Fibroblast of the aortic adventitia (primary cell): ENCODE measurements at places on chromosomes 12 and 14. TPM values are rescaled to one million over a fixed set of nuclear protein-coding genes. Genes with fewer than 3 reads are reported as not detected.

Gene TSPAN19
- total RNA-seq = 1.7 TPM in 1 of 2 replicates, not detected in the other

Gene RAD9B
- total RNA-seq = 2.3 and 5.5 TPM in 2 replicates

Gene FAIM2
- total RNA-seq = 12.9 and 13.8 TPM in 2 replicates

Gene TXNRD1
- 350 and 651 TPM in 2 replicates for total RNA-seq

Gene POLE2
- total RNA-seq = 1.1 and 36.2 TPM in 2 replicates

Gene PZP
- total RNA-seq = not detected in 2 replicates

Gene ZFHX2
- total RNA-seq = 0.36 and 0.41 TPM in 2 replicates

Gene GALNT8
- 0.90 TPM in 1 of 2 replicates, not detected in the other for total RNA-seq

Gene PA2G4
- total RNA-seq = 102 and 141 TPM in 2 replicates

Gene INHBE
- 0.16 and 0.99 TPM in 2 replicates for total RNA-seq

Gene FBLN5
- total RNA-seq = 56.8 and 137 TPM in 2 replicates

Gene CHST11
- 10.8 and 13.4 TPM in 2 replicates for total RNA-seq

Gene KRT77
- total RNA-seq = not detected in 2 replicates

Gene CD69
- not detected in 2 replicates for total RNA-seq

Gene NELL2
- 0.36 and 4.6 TPM in 2 replicates for total RNA-seq

Gene KLHL33
- 0.18 and 0.65 TPM in 2 replicates for total RNA-seq

GRCh38 chr14:22386924-22387775, 201.9 kb downstream of the DAD1 start:
- peak; percentile 84 for DNase-seq

GRCh38 chr14:47549886-47550285, 125.5 kb downstream of the MDGA2 start:
- no peak for DNase-seq

GRCh38 chr12:38662829-38663228, 242.6 kb downstream of the CPNE8 start:
- DNase-seq = peak; percentile 47

DNA sequence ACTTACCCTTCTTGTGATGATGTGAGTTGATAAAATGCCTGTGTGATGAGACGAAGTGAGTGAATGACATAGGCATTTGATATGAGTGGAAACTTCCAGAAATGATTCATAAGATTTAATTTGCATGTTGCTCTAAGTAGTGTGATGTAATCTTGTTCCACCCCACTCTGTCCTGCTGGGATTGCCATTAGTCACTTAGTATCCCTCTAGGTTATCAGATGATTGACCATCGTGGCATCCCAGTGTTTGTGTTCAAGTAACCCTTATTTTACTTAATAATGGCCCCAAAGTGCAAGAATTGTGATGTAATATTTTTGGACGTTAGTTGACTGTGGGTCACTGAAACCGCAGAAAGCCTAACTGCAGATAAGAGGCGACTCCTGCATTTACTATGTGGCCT, 214.4 kb upstream of the DIO2 start:
- DNase-seq = peak; percentile 97

- DNase-seq = no peak
Measured at GRCh38 chr12:50058743-50059312, 1.4 kb downstream of the ASIC1 start.

DNA sequence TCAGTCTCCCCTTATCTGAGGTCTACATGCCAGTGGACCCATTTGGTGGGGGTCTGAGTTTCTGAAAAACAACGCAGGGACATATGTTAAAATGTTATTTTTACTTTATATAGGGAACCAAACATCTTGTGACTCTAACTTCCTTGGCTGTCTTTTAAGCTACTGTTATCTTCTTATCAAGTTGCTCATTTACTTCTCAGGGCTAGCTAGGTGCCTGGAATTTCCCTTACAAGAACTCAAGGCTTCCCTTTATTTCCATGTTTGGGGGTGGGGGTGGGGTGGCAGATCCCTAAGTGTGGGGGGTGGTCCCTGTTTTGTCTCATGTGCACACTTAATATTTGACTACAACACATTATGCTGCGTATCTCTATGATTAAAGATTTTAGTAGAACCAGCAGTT, 31.6 kb downstream of the PPP1R36 start:
- DNase-seq = no peak

DNA sequence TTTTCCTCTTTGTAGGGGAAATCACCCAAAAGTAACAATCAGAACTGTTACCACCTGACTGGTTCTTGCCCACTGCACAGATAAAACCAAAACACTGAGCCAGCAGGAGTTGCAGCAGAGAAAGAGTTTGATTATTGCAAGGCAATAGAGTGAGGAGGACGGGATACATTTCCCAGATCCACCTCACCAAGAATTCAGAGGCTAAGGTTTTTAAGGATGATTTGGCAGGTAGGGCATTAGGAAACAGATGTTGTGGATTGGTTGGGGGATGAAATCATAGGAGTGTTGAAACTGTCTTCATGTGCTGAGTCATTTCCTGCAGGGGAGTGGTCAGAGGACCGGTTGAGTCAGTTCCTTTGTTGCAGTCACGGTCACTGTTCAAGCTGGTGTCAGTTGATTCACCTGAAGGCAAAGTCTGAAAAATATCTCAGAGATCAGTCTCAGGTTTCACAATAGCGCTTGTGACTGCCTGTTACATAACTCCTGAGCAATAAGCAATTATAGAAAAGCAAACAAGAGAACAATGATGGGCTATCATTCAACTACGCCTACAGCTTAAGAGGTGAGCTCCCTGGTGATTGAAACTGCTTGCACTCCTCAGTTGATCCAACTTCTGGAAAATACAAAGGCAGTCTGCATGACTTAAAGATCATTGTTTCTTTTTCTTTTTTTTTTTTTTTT, 20.3 kb upstream of the AMN1 start:
- peak; percentile 98 for DNase-seq

GRCh38 chr12:125434936-125435443, 369.8 kb downstream of the AACS start:
- no peak for DNase-seq

DNA sequence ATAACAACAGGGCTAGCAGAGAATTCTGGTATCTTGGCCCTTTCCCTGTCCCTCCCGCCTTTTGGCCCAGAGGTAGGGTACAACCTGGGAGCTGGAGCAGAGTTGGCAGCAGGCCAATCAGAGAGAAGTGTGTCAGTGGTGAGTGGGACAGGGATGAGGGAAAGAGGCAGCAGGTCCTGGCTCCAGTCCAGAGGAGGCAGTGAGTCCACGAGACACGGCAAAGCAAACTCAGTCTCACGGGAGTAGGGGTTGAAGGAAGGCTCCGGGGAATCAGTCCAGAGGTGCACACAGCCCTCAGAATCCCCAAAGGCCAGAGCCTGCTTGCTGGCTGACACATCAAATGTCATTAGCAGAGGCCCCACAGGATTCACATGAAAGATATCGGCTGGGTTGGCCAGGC, 7.3 kb downstream of the PAN2 start:
- no peak for DNase-seq

- DNase-seq = no peak
Measured at GRCh38 chr12:6390084-6390799, 6.3 kb downstream of the LTBR start.

GRCh38 chr12:4432878-4433744, 12.5 kb downstream of the FGF6 start:
- DNase-seq = no peak

GRCh38 chr12:92558806-92559205, 144.0 kb upstream of the PLEKHG7 start:
- DNase-seq = no peak

- no peak for DNase-seq
Measured at GRCh38 chr12:124299628-124300388, 4.9 kb downstream of the RFLNA start.

DNA sequence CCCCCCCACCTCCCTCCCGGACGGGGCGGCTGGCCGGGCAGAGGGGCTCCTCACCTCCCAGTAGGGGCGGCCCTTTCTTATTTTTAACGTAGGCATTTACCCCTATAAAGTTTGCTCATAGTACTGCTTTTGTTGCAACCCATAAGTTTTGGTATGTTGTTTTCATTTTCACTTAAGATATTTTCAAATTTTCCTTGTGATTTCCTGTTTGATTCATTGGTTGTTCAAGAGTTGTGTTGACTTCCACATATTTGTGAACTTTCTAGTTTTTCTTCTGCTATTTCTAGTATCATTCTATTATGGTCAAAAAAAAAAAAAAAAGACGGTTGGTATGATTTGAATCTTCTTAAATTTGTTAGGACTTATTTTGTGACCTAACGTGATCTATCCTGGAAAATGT, 6.5 kb downstream of the NOXRED1 start:
- no peak for DNase-seq

- DNase-seq = peak; percentile 78
Measured at GRCh38 chr12:57983146-57983857, 41.9 kb downstream of the ATP23 start.

DNA sequence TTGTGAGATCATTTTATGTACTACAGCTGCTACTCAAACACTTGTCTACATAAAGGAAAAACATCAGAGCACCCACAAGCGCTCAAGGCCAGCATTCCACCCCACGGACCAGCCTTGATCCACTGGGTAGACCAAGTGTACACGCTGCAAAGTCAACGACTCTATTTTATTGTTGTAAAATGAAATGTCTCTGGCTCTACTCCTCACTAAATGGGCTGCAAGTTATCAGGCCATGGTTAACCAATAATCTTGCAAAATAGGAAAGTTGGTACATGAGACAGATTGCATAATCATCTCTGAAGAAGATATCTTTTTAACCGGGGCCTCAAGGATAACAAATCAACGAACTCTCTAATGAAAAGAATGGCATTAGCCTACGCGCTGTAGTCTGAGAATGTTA, 69.9 kb upstream of the FOXN3 start:
- no peak for DNase-seq

DNA sequence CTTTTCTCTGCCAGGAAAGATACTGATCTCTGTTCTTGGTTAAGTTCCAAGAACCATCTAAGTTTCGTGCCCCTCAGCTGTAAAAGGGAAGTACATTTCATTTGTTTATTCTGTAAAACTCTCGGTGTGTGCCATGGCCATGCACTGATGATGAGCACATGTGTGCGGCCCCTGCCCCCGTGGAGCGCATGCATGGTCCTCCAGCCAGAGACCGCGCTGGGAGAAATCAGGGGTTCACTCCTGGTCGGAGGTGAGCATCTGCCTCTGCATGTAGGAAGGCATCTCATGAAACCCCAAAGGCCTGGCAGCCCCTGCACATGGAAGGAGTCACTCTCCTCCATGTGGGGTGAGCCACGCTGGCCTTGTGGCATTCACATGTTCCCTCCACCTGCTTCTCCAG, 102.5 kb upstream of the RTL1 start:
- no peak for DNase-seq

- DNase-seq = peak; percentile 95
Measured at GRCh38 chr12:85076688-85077430, 40.7 kb downstream of the LRRIQ1 start.

- peak; percentile 97 for DNase-seq
Measured at GRCh38 chr12:69415471-69416275, 54.5 kb upstream of the FRS2 start.

DNA sequence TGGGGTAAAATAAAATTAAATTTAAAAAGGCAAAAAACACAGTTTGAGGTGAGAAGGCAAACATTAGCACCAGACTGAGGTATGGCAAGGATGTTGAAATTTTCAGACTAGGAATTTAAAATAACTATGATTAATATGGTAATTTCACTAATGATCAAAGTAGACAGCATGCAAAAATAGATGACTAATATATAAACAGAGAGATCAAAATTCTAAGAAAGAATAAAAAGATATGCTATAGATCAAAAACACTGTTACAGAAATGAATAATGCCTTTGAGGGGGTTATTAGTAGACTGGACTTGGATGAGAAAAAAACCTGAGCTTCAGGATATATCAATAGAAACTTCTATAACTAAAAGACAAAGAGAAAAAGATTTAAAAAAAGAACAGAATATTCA, 14.4 kb upstream of the GALNT8 start:
- DNase-seq = no peak

- no peak for DNase-seq
Measured at GRCh38 chr14:94380225-94381148, 7.9 kb downstream of the SERPINA1 start.

DNA sequence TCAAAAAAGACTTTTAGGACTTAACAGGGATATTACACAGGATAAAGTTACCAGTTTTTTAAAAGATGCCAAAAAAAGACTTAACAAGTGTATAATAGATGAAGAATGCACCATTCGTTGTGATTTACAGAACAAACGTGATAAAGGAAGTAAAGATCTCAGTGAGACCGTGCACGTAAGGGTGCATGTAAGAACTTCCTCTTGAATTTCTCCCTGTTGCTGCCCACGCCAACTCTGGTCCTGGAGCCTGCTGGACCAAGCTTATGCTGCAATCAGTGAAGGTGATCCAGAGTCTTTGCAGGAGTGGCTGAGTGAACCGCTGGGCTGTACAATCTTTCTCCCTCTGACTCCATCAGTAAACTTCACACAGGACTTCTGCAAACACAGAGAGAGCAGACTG, 593.7 kb downstream of the TMEM121 start:
- DNase-seq = no peak
